ENCODE measurements at places on chromosomes 12 and 14.

GRCh38 chr14:64857979-64858744, 21.5 kb downstream of the SPTB start:
- DNase-seq = no peak

- peak; percentile 9 for DNase-seq
Measured at GRCh38 chr12:62484233-62484632, 17.6 kb downstream of the MON2 start.

GRCh38 chr12:40511341-40511740, 180.9 kb upstream of the CNTN1 start:
- DNase-seq = no peak

DNA sequence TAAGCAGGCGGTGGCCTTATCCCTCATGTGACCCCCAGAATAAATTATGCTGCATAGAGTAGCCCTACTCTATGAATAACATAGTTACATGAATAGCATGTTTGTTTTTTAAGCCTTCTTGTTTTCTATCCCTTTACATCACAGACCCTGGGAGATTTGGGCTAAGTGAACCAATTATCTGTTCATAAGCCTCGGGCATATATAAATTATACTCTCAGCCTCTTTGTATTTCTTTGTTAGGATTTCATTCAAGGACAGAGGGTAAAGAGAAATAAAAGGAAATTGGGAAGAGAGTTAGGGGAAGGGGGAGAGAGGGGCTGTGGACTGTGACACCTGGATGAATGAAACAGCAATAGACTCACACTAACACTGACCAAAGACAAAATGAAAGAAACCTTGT, 35.3 kb upstream of the RTRAF start:
- DNase-seq = no peak

DNA sequence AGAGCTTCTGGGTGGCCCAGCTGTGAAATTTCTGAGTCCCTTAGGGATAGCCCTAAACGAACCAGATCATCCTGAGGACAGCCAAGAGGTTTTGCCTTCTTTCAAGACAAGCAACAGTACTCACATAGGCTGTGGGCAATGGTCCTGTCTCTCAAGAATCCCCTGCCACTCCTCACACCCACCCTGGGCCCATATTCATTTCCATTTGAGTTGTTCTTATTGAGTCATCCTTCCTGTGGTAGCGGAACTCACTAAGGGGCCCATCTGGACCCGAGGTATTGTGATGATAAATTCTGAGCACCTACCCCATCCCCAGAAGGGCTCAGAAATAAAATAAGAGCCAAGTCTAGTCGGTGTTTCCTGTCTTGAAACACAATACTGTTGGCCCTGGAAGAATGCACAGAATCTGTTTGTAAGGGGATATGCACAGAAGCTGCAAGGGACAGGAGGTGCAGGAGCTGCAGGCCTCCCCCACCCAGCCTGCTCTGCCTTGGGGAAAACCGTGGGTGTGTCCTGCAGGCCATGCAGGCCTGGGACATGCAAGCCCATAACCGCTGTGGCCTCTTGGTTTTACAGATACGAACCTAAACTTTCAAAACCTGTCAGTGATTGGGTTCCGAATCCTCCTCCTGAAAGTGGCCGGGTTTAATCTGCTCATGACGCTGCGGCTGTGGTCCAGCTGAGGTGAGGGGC, 38.9 kb downstream of the DAD1 start:
- DNase-seq = no peak

DNA sequence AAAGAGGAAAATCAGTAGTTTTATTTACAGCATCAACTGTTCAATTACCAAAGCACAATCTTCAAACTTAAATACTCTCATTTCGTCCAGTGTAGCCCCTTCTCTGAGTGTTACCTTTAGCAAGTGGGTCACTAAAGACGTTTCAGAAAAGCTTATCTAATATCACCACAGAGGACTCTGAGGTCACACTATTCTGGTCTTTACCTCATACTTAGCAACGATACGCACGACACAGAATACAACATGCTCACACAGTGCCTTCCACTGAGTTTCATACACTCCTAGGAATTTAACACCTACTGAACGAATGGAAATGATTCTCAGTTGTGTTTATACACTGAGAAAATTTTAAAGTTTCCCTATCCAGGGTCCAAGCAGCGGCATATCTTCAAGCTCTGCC, 2.0 kb downstream of the SYT10 start:
- no peak for DNase-seq

- DNase-seq = no peak
Measured at GRCh38 chr14:68932231-68932630, 46.9 kb downstream of the ACTN1 start.

DNA sequence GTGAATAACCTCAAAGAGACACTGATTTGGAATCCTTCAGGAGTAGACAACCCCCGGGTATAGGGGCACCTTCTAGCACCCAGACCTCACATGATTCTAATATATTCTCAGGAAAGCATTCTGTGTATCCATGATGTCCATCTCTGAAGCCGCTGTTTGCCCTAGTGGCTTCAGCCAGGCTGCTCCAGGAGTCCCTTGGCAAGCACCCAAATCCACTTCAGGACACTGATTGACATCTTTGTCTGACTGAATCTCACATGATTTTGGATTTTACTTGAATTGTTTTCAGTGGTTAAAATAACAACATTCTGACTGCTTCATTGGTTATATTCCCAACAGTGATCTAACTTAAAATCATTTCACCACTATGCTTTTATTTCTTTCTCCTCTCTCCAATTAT, 390.5 kb upstream of the CLEC14A start:
- DNase-seq = no peak

DNA sequence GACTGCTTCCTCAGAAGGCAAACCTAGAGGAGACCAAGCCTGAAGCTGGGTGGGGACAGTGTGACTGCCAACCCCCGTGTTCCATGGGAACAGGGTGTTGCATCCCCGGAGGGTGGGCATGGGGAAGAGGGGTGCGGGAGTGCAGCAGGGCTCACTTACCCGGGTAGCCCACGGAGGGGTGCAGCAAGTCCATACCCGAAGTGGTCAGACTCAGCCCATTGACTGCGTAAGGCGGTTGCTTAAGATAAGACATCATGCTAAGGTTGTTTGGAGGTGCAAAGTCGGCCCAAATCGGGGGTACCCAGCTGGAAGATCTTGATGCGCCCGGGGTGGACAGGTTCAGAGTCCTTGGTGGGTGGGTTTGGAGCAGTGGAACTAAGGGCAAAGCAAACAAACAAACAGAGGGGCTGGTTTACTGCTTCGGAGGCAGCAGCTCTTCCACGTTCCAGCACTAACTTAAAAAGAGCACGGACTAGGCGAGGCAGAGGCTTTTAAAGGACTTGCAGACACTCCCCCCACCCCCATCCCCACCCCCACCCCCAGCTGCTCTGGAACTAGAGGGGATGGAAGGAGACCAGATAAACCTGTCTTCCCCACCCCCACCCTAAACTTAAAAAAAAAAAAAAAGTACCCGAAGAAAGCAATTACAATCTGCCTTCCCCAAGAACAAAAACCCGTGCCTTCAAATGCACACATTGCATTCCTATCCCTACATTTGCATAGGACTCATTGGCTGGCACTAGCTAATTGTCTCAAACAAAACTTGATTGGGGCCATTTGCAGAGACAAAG, 4.9 kb downstream of the OTX2 start:
- DNase-seq = no peak

- peak; percentile 68 for DNase-seq
Measured at GRCh38 chr12:121240484-121241101, 30.7 kb downstream of the P2RX4 start.

GRCh38 chr12:4530982-4531586, 7.6 kb upstream of the RAD51AP1 start:
- DNase-seq = no peak

DNA sequence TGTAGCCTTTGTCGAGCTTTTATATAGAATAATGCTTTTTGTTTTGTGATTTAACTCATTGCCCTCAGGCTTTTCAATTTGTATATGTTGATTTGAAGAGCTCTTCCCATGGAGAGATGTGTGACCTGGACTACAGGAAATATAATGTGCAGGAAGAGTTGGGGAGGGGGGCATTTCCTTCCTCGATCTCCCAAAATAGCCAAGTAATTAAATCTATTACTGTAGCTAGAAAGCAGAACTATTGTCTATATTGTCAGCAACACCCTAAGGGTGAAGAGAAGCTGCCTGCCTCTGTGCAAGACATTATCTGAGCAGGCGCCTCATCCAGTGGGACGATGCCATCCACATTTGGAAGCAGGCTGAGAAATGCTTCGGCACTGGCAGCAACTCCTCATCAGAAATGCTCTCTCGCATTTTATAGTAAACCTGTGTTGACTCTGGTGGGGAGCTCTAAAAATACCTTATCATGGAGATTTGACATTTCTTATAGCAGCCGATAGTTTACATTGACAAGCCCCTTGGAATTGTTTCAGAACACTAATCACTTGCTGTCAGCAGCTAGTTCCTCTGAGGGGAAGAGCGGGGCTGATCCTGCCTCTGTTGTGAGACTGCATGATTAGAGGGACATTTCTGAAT, 392.5 kb upstream of the RGS6 start:
- DNase-seq = no peak

- DNase-seq = peak; percentile 84
Measured at GRCh38 chr12:117025481-117026151, 73.6 kb downstream of the TESC start.

DNA sequence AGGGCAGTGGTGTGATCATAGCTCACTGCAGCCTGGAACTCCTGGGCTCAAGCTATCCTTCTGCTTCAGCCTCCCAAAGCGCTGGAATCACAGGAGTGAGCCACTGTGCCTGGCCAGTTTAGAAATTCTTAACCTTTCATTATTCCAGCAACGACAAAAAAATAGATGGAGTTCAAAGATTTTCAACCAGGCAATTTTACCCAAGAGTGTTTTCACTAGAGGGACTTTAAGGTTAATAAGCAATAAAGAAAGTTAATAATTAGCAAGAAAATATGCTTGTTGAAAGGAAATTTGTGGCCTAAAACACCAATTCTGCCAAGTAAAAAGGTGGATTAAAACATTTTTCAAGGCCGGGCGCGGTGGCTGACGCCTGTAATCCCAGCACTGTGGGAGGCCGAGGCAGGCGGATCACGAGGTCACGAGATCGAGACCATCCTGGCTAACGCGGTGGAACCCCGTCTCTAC, 14.8 kb downstream of the CDKL1 start:
- no peak for DNase-seq

GRCh38 chr14:65070471-65070976, 31.8 kb downstream of the MAX start:
- DNase-seq = no peak

- DNase-seq = peak; percentile 67
Measured at GRCh38 chr12:77995436-77996167, 164.9 kb downstream of the NAV3 start.

GRCh38 chr14:64821651-64822050, 58.1 kb downstream of the SPTB start:
- peak; percentile 33 for DNase-seq
